ENCODE measurements at places on chromosomes 6 and 20.
A peak's percentile ranks its signal among the peaks of the same experiment; 100 is the strongest.

DNA sequence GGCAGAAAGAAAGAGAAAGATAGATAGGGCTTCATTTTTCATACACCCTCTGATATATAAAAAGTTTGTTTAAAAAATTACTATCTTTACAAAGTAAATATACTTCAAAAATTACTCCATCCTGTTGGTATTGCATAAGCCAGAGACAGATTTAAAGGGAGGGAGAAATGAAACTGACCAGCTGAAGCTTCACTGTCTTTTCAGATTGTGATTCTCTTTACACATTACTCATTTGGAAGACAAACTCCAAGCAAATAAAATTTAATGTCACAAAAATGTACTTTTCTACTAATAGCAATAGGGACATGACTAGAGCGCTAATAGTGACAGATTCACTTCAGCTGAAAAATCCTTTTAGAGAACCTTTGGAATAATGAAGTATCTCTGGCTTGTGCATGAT, 38.6 kb upstream of the MARCKS start:
- no peak for DNase-seq

DNA sequence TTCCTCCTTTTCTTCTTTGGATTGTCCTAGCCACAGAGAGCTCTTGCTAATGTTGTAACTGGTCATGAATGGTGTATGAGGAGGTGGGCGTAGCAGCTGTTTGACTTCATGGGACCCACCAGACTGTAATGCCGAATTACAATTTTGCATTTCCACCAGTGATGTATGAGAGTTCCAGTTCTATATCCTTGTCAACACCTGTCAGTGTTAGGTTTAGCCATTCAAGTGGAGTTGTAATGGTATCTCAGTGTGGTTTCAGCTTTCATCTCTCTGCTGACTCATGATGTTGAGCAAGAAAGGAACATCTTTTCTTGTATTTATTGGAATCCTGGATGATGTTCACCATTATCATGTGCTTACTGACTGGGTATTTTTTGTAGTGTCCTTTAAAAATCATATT, 5.1 kb downstream of the IGF2R start:
- no peak for DNase-seq

DNA sequence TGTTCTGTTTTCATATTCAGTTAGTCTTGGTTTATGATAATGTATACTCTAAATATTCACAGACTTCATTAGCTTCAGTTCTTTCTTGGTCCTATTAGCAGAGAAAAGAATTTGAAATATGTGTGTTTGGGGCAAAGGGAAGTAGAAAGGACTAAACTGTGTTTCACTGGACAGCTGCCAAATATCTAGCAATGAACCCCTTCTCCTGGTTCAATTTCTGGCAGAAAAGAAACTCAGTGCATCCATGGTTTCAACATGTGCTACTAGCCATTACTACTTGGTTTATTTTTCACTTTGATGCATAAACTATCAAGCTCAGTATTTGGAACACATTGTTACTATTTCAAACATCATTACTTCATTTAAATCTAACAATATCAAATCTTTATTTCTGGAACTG, 43.6 kb downstream of the FBXL4 start:
- DNase-seq, result no peak

DNA sequence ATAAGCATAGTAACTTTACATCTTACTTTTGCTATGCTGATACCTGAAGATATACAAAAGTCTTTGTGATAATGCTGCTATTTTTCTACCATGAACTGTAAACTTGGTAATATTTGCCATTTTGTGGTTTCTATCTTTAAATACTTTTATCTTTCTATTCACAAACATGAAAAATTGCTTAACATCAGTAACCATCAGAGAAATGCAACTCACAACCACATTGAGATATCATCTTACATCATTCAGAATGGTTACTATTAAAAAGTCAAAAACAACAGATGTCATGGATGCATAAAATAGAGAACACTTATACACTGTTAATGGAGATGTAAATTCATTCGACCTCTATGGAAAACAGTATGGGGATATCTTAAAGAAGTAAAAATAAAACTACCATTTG, 112.0 kb downstream of the TRDN start:
- no peak for DNase-seq

DNA sequence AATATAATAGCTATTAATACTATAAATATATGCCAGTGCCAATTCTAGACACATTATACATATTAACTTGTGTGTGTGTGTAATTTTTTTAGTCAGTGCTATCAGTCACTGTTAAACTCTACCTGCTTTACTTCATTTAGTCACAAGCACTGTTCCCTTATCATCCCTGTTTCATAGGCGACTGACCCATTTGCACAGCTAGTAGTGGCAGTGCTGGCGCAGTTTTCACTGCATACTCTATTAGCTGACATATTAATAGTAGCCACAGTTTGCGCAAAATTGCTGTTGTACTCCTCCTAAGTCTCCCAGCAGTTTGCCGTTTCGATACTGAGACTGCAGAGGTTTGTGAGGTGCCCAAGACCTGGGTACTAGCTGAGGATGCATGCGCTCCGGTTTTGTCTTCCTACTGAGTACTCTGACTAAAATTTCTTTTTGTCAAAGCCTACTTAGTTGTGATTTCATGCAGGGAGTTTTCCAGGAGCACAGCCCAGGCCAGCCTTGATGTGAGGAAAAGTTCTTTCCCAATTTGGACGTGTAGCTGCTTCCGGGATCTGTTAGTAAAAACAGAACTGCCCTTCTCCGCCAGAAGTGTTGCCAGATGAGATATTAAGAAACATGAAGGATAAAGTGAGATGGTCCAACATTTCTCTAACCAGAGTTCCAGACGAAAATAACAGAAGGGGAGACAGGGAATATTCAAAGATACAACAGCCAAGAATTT, 5.6 kb downstream of the BAG2 start:
- no peak for DNase-seq

DNA sequence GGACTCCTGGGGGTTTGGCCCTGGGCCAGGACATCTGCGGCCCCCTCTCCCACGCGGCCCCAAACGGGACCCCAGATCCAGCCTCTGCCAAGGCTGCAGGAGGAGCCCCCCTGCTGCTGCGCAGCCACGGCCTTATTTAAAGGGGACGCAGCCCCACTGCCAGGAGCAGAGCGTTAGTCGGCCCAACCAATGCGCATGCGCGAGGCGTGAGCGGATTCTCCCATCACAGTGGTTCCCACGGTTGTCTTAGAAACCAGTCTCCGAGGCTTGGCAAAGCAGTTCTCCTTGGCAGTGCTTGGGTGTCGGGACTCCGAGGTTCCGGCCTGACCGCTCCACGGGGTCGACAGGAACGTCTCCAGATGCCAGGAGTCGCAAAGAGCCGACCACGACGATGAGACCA, 288.3 kb upstream of the ZNF337 start:
- DNase-seq, result peak; percentile 38

- no peak for DNase-seq
These were observed 1.7 kb downstream of the PREX1 start for GRCh38 chr20:48826069-48826468.
